ENCODE measurements at places on chromosomes 1 and 21. TPM values are rescaled to one million over a fixed set of nuclear protein-coding genes. Genes with fewer than 3 reads are reported as not detected.

DNA sequence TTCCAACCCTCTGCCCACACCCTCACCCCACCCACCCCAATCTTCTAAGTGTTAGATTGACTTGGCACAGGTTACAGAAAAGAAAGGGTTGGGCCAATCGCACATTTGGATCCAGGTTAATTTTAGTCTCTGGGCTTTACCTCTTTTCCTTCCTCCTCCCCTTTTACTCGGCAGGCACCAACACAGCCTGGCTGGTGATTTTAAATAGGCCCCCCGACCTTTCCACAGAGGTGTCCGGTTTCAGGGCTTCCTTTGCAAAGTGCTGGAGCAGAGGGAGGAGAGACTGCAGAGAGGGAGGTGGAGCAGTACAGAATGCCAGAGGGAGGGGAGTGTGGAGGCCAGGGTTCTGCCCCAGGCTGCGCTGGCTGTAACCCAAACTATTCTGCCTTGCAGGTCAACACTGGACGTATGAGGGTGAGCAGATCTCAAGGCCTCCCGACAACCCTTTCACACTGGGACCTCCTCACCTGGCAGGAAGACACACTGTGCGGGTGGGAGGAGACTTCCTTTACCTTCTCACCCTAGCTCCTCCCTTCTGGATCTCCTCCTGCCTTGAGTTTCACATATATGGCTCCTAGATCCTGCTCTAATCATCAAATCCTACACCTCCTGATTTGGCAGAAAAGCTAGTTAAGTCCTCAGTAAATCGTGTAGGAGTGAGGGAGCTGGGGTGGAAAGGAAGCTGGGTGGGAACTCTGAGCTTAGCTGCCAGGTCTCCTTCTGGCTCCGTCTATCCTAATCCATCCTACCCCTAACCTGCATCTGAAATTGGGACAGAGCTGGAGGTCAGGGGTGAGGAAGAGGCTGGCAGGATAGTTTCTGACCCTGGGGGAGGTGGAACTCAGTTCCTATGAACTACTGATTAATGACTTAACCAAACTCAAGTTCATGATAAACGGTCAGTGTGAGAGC, 2.4 kb downstream of the CA14 start:
- no peak for DNase-seq

- no peak for DNase-seq
These were observed 10.7 kb downstream of the PATJ start for GRCh38 chr1:61752921-61753389.

GRCh38 chr1:180501865-180502360, 464 bp downstream of the ACBD6 start:
- no peak for DNase-seq

GRCh38 chr1:239586128-239586527, 199.8 kb downstream of the CHRM3 start:
- DNase-seq: no peak

DNA sequence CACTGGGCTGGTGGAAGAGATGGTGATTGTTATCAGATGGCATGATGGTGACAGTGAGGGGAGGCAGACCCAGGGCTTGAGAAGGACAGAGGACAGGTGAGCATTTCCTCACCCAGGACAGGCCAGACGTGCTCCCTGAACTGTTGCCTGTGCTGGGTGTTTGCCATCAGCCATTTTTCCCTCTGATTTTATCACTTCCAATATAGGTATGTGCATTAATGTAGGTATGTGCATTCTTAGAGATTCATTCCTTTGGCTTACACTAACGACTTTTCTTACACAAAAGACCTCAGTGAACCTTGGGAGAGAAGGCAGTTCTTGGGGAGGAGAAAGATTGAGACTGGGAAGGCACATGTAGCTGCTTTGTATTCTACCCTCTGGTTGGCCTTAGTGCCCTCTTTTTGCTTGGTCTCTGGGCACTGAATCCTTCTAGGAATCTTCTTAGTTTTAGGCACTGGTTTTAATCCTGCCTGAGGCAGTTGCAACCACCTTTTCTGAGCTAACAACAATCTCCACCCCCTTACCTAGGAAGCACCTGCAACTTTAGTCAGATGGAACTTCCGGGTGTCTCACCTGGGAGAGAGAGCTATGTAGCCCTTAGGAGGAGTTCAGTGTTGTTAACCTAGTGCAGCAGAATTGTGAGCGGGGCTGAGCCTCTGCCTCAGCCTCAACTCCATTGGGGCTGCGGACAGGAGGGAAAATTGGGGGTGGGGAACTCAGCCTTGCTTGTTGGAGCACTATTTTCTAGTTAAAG, 30.9 kb downstream of the C1orf116 start:
- no peak for DNase-seq

GRCh38 chr1:211490038-211490678, 1.8 kb downstream of the RD3 start:
- no peak for DNase-seq

DNA sequence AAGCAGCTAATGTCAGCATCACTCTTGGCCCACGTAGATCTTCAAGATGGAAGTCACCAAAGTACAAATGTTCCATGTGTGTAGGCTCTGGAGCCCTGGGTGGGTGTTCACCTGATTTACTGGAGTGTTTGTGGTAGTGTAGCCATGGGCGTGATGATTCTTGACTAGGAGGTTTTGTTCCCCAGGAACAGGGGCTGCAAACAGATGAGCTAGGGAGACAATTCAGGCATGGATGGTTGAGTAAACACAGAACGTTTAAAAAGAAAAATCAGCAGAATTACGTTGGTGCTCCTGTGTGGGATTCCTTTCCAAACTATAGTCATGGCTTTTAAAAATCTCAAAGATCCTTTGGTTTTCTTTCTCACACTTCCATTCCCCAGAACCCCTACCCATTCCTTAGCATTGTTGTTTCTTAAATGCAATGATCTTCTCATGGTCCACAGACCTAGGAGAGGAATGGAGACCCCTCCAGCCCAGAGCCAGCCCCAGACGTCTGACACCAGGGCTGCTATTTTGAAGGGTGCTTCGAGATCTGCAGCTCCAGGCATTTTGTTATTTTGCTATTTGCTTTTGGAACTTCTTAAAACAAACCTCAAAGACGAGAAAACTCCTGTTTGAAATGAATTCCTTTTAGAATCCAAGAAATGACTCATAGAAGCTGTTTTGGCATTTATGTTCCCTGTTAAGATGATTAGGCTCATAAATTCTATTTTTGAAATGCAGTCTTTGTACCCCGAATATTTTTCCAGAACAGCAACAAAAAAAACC, 115.1 kb downstream of the ETS2 start:
- no peak for DNase-seq

GRCh38 chr1:205947024-205947423, 3.8 kb upstream of the SLC26A9 start:
- DNase-seq: no peak

GRCh38 chr1:18641005-18641941, 10.6 kb downstream of the PAX7 start:
- no peak for DNase-seq

TCP10L gene
- total RNA-seq: 0.31 TPM

DNASE2B gene
- total RNA-seq: not detected

VCAM1 gene
- total RNA-seq: 1.1 TPM

CDK18 gene
- 8.4 TPM for total RNA-seq

Measured in activated CD8-positive, alpha-beta T cell treated with anti-CD3 and anti-CD28 coated beads for 36 hours (primary cell).